ENCODE measurements at places on chromosomes 2 and 18. TPM values are rescaled to one million over a fixed set of nuclear protein-coding genes. Genes with fewer than 3 reads are reported as not detected.

The SERPINB3 gene
- not detected for total RNA-seq

The PRSS56 gene
- total RNA-seq: not detected

The CABLES1 gene
- 3.8 TPM for total RNA-seq

The MC2R gene
- not detected for total RNA-seq

The APCDD1 gene
- 42.1 TPM for total RNA-seq

The ASB18 gene
- not detected for total RNA-seq

The ATRAID gene
- 184 TPM for total RNA-seq

The SPC25 gene
- not detected for total RNA-seq

The METTL4 gene
- 8.9 TPM for total RNA-seq

The COL5A2 gene
- 89.5 TPM for total RNA-seq

All from sigmoid colon (tissue), 7 donors.